Cerebellum (tissue), 4 donors: ENCODE measurements at places on chromosomes 3 and 15. TPM values are rescaled to one million over a fixed set of nuclear protein-coding genes. Genes with fewer than 3 reads are reported as not detected.

Gene USP4
- total RNA-seq: 39.7 TPM

Gene SPINK8
- not detected for total RNA-seq

Gene CELF6
- 7.3 TPM for total RNA-seq

Gene GP9
- not detected for total RNA-seq

Gene RABL3
- total RNA-seq: 17.7 TPM

Gene GOLGA8J
- 0.36 TPM for total RNA-seq

Gene ISLR
- total RNA-seq: 41.0 TPM

Gene FLNB
- 57.6 TPM for total RNA-seq

Gene STXBP5L
- total RNA-seq: 46.9 TPM

GRCh38 chr3:193754719-193755118 lies 161.7 kb downstream of the OPA1 start:
- DNase-seq: no peak

DNA sequence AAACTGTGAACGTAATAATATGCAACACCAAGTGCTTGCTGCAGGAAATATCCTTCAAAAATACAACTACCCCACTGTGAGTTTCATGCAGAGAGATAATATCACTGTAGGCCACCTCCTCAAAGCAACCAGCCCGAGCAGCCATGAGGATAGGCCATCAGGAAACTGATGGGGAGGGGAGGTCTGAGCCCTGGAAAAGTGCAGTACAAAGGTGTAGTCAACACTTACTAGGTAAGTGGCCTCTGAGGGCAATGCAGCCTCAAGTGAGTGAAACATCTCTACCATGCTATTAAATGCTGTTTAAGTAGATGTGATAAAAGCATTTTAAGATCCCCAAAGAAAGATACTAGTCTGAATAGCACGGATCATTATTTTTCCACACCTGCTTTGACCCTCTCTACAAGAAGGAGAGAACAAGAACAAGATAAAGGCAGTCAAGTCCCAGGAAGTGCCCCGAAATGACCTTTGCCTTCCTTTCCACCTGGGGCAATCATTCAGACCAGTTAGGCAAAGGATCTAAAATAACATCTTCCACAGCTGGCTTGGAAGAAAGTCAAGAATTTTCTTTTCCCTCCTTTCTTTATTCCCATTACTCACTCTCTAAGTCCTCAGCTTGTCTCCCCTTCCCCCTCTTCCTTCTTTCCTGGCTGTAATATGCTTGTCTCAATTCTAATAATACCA lies 62.8 kb downstream of the FMN1 start:
- no peak for DNase-seq

GRCh38 chr3:145865399-145866018 lies 295.5 kb downstream of the PLOD2 start:
- no peak for DNase-seq

DNA sequence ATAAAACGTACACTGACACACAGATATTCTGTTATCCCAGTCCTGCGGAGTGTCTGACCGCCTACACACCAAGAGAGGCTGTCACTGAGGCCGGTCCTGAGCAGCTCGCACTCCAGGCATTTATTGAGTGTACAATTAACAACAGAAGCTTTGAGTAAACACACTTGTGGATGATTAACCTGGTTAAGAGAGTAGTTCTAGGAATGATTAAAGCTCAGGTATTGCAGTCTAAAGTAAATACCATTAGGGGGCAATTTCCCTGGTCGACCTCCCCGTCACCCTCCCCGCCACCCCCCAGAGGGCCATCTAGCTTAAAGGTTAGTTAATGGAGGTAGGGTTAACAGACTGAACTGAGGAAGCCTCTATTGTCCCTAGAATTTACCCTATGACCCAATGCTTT lies 1278.5 kb downstream of the NSUN3 start:
- DNase-seq: no peak

DNA sequence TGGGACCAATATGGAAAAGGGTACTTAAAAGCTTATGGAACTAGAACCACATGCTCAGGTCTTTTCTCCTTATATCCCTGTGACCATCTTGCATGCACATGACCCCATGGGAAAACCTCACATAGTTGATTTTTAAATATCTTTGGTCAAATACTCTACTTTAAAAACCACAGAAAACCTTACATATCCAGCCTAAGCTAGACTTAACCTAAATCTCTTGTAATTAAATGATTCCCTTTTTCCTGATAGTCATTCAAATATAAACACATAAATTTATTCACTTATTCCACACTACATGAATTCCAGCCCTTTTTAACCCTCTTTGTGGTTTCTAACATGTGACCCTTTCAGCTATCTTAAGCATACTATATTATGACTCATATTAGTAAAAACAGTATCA lies 46.8 kb downstream of the DNAJC13 start:
- DNase-seq: no peak

- DNase-seq: no peak
These were observed 247.4 kb upstream of the SATB1 start for GRCh38 chr3:18672561-18672960.

DNA sequence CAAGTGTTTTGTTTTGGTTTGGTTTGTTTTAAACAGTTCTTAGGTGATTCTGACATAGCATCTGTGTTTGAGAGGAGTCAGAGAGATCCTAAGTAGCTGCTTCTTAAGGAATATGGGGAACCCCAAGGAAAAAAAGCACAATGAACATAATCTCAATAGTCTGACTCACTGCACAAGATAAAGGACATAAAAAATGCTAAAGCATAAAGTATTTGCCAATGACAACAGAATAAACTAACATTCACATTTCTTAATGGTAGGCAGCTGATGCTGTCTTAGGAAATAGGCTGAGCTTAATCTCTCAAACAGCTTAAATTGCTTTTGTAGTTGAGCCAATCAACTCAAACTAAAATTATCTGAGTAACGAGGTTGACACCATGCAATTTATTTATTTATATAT lies 2.9 kb downstream of the NCEH1 start:
- DNase-seq: no peak

GRCh38 chr15:40960925-40961324 lies 7.7 kb downstream of the CHAC1 start:
- DNase-seq: no peak

GRCh38 chr15:57035664-57036063 lies 117.2 kb downstream of the TCF12 start:
- DNase-seq: no peak

DNA sequence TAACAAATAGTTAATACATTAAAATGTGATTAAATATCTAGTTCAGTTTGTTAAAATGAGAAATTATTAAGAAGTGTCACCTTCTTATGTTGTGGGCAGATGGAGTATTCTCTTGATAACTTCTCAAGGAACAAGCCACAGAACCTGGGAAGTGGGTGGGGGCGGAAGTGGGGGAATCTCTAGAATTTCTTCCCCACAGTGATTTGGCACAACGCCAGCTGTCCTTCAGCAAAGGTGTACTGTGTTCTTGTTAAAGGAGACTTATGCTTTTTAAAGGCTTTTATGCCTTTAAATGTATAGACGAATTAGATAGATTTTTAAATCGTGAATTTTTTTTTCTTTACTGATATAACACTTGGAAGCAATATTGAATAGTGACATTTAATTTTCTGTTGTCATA lies 42.4 kb downstream of the SEC22A start:
- no peak for DNase-seq

DNA sequence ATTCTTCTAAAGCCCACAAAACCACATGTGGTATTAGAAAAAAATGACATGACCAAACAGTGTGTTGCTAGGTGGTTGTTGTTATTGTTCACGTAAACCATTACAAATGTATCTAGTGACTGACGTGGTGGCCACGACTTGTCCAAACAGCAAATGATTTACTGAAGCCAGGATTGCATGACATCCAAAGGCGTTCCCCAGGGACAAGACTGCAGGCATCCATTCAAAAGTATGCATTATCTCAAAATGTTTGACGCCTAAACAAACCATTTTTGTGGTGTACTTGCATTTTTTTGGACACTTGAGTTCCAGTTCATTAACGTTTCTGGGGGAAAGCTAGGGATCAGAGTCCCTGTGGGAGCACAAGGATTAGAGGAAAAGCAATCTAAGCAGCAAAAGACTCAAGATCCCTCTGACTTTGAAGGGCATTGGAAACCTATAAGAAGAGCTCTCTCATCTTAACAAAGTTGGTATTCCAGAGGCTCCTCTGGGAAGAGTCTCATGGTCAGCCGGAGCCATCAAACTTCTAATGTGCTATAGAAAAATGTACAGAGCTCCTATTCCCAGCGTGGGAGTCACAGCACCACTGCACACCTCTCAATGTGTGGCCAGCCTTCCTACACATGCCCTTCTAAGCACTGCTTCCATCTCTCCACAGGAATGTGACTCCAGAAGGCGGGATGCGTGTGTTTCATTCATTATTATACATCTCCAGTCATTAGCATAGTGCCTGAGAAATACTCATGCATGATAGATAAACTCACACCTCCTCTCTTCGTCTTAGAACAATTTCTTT lies 62.9 kb downstream of the FBN1 start:
- no peak for DNase-seq
